Dermis blood vessel endothelial cell (primary cell): ENCODE measurements at places on chromosomes 1 and 21. TPM values are rescaled to one million over a fixed set of nuclear protein-coding genes. Genes with fewer than 3 reads are reported as not detected.

The SERTAD4 gene
- 1.1 and 3.9 TPM in 2 replicates for total RNA-seq

The S100A5 gene
- total RNA-seq: not detected in 2 replicates

The RAB3B gene
- 1.0 and 5.4 TPM in 2 replicates for total RNA-seq

The TIMM17A gene
- 52.9 and 67.0 TPM in 2 replicates for total RNA-seq

The ANGPTL3 gene
- total RNA-seq: not detected in 2 replicates

The LRRC3 gene
- total RNA-seq: 1.9 and 2.1 TPM in 2 replicates
